ENCODE measurements at places on chromosomes 12 and 14. TPM values are rescaled to one million over a fixed set of nuclear protein-coding genes. Genes with fewer than 3 reads are reported as not detected.
A peak's percentile ranks its signal among the peaks of the same experiment; 100 is the strongest.

The CLEC1B gene
- total RNA-seq = not detected

The TMEM229B gene
- total RNA-seq = not detected

The OASL gene
- 7.6 TPM for total RNA-seq

- DNase-seq = no peak
Observed at GRCh38 chr14:21032326-21033132, 2.1 kb downstream of the RNASE13 start.

GRCh38 chr12:58046271-58046670 lies 104.9 kb downstream of the ATP23 start:
- DNase-seq = peak; percentile 66

GRCh38 chr12:66441905-66442559 lies 139.7 kb downstream of the HELB start:
- no peak for DNase-seq

GRCh38 chr12:120901818-120902217 lies 2.3 kb downstream of the SPPL3 start:
- DNase-seq = peak; percentile 25
